ENCODE measurements at places on chromosomes 5 and 9.

GRCh38 chr9:2299843-2300205 lies 284.7 kb downstream of the SMARCA2 start:
- DNase-seq: no peak

DNA sequence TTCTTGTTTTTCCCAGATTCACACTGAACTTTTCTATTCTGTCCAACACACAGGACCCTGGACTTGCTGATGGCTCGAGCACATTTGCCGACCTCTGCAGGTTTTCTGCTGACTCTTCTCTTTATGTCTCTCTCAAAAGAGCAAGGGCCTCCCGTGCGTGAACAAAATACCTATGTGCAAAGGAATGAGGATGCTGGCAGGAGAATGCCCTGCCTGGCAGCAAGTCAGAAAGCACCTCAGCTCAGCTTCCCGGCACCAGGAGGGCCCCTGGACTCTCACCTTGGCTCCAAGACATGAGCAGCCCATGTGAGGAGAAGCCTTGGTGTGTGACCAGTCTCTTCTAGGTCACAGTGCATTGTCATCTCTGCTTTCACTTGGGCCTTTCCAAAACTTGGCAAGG lies 36.1 kb downstream of the PAPPA start:
- DNase-seq: no peak

DNA sequence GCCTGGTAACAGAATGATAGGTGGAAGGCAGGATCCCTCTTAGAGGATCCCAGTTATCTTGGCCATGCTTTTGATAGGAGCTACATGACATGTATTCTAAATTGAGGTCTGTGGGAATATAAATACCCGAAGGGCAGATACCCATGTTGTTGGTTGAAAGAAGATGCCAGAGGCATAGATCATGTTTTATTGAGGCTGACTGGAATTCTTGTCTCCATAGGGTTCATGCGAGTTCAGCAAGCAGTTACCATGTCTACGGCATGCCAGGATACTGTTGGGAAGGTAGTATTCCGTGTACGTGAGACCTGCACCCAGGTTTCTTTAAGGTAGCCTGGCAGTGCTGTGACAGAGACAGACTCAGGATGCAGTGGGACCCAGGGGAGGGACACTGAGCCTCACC lies 230.7 kb downstream of the NR3C1 start:
- DNase-seq: no peak

- DNase-seq: no peak
Measured at GRCh38 chr9:137482094-137482781, 23.1 kb upstream of the NSMF start.

DNA sequence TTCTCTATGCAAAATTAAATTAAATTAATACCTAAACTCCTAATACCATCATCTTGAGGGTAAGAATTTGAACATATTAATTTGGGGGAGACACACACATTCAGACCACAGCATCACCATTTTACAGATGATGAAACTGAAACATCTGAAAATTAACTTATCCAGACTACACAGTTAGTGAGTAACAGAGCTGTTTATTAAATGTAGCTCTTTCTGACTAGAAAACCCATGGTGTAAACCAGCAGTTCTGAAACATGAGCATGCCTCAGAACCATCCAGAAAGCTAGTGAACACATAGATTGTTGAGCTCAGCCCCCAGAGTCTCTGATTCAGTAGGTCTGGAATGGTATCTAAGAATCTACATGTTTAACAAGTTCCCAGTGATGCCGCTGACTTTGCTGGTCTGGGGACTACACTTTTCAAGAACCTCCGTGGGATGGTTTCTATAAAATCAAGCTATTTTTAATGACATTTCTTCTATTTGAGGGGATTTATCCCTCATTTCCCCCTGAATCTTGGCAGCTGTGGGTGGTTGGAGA lies 113.5 kb downstream of the RORB start:
- no peak for DNase-seq

- DNase-seq: no peak
Measured at GRCh38 chr9:137168904-137169856, 671 bp downstream of the LRRC26 start.

- no peak for DNase-seq
Measured at GRCh38 chr9:8693464-8693863, 893.9 kb upstream of the DMAC1 start.

DNA sequence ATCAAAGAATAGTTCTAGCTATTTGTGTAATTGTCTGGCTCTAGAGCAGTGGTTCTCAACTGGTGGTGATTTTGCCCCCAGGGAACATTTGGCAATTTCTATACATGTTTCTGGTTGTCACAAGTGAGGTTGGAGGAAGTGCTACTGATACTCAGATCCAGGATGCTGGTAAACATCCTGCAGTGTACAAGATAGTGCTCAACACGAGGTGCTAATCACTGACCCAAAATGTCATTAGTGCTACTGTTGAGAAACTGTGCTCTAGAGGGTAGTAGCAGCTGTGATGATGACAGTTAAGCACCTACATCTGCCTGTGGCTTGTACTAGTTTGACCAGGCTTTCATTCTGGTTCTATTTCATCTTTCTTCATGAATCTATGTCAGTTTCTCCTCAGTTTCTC lies 22.1 kb downstream of the LRRC19 start:
- no peak for DNase-seq

- no peak for DNase-seq
Measured at GRCh38 chr5:128409166-128409800, 128.8 kb downstream of the FBN2 start.

GRCh38 chr5:162503796-162504195 lies 436.2 kb downstream of the GABRG2 start:
- no peak for DNase-seq

- DNase-seq: no peak
Measured at GRCh38 chr5:72955143-72955767, 586 bp upstream of the FCHO2 start.

GRCh38 chr5:107428303-107428813 lies 242.4 kb downstream of the EFNA5 start:
- no peak for DNase-seq

DNA sequence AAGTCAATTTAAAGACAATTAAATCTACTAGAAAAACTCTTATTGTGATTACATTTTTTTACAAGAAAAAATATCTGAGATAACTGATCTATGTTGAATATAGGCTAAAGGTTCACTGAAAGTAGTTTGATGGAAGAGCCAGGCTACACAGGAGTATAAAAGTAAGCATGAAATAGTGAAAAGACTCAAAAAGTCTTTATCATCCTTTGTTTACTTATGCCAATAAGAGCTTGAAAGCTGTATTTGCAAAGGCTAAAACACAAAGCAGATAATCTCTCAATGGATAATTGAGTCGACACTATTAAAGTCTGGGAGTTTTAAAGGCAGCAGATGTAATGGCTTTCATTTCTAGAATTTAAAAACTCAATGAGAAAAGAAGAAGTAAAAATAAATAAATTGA lies 42.0 kb downstream of the SSBP2 start:
- DNase-seq: no peak

DNA sequence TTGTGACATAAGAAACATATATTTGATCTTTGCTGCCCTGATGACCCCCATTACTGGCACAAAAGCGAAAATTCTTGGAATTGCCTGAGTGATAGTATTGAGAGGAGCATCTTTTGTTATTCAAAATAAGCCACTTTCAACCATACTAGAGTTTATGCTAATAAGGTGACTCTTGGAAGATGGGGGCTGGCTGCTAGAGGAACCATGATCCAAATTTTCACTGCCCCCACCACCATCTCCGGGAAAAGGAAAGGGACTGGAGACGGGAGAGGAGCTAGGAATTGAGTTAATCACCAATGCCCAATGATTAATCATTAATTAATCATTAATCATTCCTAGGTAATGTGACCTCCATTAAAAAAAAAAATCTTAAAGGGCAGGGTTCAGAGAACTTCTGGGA lies 25.6 kb downstream of the FBXW11 start:
- DNase-seq: no peak

DNA sequence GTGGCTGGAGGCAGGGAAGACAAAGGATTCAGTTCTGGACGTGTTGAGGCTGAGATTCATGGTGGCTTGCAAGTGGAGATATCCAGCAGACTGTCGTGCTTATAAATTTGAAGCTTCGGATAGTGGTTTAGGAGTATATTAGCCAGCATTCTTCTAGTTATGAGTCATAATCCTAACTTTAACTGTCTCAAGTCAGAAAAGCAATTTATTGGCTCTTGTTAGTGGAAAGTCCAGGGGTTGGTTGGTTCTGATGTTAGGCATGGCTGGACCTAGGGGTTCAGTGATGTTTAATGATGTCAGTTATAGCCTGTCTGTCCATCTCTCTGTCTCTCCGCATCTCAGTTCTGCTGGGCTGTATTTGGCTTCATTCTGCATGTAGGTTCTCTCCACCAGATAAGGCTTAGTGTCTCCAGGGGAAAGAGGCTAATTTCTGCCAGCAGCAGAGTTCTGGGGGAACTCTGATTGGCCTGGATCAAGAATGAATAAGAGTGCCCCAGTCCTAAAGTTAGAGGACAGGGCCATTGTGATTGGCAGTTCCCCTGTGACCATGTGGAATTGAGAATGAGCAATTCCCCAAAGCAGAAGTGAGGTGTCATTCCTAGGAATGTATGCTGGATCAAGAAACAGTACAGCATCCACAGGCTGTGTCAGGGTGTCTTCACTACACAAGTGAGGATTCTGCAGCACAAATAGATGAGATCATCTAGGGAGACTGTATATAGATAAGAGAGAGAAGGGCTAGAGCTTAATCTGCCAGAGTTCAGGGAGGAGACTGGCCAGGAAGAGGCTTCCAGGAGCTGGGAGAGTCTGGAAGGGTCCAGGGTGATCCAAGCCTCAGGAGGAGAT lies 72.9 kb upstream of the SHB start:
- peak; percentile 35 for DNase-seq

DNA sequence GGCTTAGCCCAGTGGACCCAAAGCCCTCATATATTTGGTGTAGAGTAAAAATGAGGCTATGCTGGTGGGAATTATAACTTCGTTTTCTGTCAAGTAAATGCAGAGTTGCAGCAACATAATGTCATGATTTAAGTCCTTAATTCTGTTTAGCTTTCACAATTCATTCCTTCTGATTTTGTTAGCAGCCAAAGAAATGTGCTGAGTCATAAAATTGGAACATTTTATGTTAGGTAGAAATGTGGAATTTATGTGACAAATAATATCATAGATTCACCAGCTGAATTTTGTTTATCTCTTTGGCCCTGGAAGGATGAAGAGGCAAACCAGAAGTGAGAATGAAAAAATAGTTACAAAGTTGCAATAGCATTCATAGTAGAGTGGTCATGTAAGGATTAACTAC lies 247.0 kb downstream of the TRPM3 start:
- DNase-seq: no peak

DNA sequence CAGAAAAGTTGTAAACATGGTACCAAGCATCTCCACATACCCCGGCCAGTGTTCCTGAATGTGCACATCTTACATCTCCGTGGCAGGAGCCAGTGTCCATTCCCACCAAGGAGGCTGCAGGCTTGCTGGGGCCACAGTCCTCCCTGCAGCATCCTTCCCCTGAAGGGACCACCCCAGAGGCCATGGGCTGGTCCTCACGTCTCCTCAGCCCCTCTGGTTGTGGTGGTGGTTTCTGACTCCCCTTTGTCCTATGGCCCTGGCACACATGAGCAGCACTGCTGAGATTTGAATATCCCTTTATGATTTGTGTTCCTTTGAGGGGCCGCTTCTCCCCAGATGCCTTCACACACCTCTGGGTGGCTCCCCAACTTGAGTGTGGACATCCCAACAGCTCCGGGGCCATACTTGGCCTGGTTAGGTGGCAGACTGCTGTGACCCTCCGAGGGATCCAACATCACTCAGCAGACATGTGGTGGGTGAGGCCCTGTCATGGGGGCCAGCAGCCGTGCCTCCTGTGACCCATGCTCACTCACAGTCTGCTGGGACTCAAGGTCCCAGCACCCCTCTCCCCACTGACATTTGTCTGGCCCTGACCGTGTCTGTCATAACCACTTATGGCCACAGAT lies 14.3 kb downstream of the PHF2 start:
- DNase-seq: no peak

DNA sequence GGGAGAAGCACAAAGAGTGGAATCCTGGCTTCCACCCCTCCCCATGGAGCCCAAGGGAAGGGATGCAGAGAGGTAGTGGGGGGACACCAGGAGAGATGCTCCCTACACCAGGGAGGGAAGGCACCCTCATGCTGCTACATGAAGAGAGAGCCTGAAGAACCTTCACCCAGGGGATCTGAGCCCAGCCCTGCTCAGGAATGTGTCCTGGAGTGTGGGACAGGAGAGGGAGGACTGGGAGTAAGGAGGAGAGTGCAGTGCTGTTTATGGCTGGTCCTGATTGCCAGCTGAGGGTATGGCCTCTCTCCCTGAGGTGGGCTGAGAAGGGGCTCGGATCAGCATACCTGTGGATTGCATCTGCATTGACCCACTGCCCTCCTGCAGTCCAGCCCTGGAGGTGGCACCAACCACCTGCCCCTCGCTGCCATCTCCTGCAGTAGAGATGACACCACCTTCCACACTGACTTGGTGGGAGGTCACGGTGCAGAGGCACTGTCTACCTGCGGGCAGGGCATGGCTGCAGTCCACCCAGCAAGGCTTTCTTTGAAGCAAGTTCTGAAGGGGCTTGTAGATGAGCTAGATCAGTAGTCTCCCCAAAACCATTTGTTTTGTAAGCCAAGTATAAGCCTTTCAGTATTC lies 114.9 kb upstream of the SLC25A48 start:
- DNase-seq: no peak

GRCh38 chr5:61200582-61201155 lies 38.4 kb upstream of the SMIM15 start:
- no peak for DNase-seq
